ENCODE measurements at places on chromosomes 13 and 19.

GRCh38 chr19:44607049-44607448, 6.3 kb upstream of the IGSF23 start:
- ATAC-seq, result no peak

GRCh38 chr13:24272452-24273161, 36.8 kb upstream of the C1QTNF9 start:
- ATAC-seq, result no peak

- ATAC-seq, result no peak
Measured at GRCh38 chr19:8831373-8831772, 731 bp downstream of the ZNF558 start.

GRCh38 chr13:84399320-84400085, 517.2 kb upstream of the SLITRK1 start:
- ATAC-seq, result no peak

- ATAC-seq, result peak; percentile 80
Measured at GRCh38 chr13:35600137-35600536, 123.6 kb upstream of the MAB21L1 start.
